ENCODE measurements at places on chromosomes 4 and X.

DNA sequence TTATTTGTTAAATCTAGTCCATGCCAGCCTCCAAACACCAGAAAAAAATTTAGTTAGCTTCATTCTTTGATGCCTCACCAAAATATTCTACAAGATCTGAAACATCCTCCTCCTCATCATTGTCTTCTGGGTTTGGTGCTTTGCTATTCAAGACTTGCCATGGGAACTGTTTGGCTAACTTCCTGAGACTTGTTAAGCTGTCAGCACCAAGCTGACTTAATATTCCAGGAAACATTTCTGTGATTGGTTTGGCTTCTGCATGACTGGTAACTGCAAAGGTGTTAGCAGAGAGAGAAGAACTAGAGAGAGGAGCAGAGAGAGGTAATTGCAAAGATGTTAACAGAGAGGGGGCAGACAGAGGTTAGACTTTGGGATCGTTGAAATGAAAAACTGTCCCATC is 101.3 kb downstream of the PALLD start:
- DNase-seq, result no peak

GRCh38 chr4:140156529-140157171 is 2.7 kb upstream of the MAML3 start:
- no peak for DNase-seq

DNA sequence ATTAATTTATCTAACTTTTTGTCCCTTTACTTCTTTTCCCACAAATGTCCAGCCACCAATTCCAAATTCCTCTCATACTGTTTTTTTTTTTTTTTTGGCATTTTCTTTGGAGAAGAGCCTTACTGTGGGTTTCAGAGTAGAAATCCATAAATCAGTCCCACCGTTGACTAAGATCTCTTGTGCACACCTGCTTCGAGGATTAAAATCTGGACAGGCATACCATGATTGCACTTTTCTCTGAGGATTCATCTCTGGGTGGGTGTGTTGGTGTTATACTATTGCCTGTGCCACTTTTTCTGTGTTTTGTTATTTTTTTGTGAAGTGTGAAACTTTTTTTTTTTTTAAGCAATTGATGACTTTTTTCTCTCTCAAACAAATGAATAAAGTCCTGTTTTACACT is 13.2 kb downstream of the PRDM8 start:
- DNase-seq, result no peak

GRCh38 chr4:144176476-144176875 is 36.0 kb upstream of the GYPA start:
- DNase-seq, result no peak

- DNase-seq, result no peak
Observed at GRCh38 chrX:21781525-21781924, 23.6 kb upstream of the SMPX start.

GRCh38 chr4:46450556-46450955 is 60.6 kb upstream of the GABRA2 start:
- DNase-seq, result no peak

DNA sequence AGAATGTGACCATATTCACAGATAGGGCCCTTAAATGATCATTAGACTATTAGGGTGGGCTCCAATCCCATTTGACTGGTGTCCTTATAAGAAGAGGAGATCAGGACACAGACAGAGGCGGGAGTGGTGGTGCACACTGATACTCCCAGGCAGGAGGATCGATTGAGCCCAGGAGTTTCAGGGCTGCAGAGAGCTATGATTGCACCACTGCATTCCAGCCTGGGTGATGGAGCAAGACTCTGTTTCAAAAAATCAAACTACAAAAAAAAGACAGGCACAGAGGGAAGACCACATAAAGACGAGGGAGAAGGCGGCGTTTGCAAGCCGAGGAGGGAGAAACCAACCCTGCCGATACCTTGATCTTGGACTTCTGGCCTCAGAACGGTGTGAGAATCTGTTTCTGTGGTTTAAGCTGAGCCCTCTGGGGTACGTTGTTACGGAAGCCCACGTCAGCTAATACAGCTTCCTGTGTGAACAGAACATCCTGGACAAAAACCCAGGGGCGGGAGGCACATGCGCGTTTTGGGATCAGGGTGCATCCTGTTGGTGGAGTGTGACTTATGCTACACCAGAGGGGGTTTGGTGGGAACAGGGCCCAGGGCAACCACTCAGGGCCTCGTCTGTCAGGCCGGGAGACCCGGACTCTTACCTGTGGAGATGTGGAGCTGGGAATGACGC is 211.8 kb upstream of the PSAPL1 start:
- no peak for DNase-seq

DNA sequence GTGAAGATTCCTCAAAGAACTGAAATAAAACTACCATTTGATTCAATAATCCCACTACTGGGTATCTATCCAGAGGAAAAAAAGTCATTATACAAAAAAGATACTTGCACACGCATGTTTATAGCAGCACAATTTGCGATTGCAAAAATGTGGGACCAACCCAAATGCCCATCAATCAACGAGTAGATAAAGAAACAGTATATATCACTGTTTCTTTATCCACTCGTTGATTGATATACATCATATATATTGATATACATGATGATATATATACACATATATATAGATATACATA is 13.6 kb upstream of the AFP start:
- DNase-seq, result no peak

DNA sequence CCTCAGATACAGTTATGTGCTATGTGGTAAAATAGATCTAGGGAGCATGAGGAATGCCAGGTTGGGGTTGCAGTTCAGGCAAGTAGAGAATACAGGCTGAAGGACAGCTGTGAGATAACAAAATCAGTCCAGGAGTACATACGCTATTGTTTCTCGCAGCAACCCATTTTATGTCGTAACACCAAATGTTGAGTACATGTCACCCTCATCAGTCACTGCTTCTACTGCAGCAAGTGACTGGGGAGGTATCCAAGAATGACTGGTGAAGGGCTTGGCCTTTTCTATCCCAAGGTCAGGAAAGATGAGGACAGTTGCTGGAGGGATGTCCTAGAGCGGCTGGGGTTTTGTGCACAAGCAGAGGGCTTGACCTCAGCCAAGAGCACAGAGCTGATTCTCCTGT is 172.1 kb downstream of the CBR4 start:
- DNase-seq, result no peak
